ENCODE measurements at places on chromosomes 4 and X.

- DNase-seq, result no peak
Measured at GRCh38 chr4:85833302-85833701, 358.4 kb downstream of the ARHGAP24 start.

GRCh38 chrX:68508799-68509198 is 9.9 kb downstream of the YIPF6 start:
- DNase-seq, result no peak

GRCh38 chrX:97619499-97619898 is 735.8 kb downstream of the RPA4 start:
- DNase-seq, result no peak

DNA sequence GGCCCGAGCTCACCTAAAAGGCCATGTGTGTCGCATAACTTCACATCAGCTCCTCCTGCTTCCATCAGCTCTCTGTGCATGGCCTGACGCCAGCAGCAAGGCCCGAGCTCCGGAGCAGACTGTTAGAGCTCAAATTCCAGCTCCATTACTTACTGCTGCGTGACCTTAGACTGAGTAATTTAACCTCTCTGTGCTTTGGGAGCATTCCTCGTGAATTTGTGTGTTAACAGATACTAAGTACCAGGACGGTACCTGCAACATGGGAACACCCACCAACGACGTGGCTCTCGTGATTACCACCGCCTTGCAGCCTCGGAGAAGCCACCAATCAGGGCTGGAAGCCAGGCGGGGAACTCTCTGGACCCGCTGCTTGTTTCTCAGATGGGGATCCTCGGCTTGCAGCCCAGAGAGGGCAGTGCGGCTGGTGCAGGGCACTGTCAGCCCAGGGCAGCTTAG is 12.9 kb downstream of the LETM1 start:
- DNase-seq, result no peak
